ENCODE measurements at places on chromosomes 11 and 22. TPM values are rescaled to one million over a fixed set of nuclear protein-coding genes. Genes with fewer than 3 reads are reported as not detected.

- peak; percentile 63 for DNase-seq
Observed at GRCh38 chr22:46592390-46592872, 27.8 kb upstream of the GRAMD4 start.

DNA sequence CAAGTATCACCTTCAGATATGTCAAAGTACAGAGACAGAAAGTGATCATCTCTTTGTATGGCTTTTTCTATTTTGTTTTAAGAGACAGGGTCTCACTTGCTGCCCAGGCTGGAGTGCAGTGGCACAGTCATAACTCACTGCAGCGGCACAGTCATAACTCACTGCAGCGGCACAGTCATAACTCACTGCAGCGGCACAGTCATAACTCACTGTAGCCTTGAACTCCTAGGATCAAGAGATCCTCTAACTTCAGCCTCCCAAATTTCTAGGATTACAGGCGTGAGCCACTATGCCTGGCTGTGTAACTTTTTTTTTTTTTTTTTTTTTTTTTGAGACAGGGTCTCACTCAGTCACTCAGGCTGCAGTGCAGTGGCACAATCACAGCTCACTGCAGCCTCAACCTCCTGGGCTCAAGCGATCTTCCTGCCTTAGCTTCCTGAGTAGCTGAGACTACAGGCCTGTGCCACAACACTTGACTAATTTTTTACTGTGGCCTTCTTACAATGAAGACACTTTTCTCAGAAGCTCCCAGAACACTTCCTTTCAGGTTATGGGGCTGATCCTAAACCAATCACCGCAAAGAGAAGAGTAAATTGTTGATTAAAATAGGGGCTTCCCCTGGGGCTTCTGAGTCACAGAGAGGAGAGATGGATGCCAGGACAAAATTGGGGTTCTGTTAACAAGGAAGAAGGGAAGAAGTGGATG, 9.0 kb upstream of the HIKESHI start:
- no peak for DNase-seq

DNA sequence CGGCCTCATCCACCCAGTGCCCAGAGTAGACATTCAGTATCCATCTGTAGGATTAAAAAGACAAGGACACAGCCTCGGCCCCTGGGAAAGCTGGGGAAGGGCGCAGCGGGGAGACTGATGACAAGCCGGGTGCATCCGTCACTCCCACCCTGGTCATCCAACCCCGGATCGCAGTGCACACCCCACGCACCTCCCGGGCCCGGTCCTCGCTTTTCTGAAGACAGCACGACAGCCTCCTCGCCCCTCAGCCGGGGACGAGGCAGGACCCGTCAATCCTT, 1.1 kb downstream of the FCHSD2 start:
- DNase-seq = peak; percentile 71

DNA sequence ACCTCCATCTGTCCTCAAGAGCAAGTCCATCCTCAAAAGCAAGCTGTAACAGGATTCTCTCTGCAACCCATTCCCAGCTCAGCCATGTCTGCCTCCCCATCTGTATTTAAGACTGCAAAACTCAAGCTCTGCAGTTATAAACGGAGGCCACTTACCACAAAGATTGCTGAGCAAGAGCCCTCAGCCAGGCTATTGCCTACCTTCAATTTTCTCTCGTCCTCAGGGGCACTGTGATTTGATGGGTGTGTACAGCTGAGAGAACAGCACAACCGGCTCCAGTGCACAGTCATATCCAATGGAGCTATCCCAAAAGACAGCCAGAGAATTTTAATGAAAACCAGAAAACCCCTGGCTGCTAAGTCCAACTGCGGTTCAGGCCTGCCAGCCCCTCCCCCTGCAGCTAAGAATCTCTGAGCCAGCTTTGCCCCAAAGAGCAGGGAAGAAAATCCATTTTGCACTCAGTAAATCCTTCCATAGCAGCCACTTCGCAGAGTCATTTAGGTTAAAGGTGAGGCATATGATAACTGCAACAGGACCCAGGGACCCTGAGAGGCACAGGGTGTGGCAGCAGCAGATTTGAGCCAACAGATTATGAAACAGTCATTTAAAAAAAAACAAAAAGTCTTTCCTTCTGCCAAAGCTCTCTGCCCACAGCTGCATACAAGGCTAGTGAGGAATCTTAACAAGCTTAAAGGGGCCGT, 37.6 kb downstream of the RAB30 start:
- DNase-seq = peak; percentile 52

GRCh38 chr22:48547971-48548370, 1279.7 kb downstream of the BRD1 start:
- no peak for DNase-seq

DNA sequence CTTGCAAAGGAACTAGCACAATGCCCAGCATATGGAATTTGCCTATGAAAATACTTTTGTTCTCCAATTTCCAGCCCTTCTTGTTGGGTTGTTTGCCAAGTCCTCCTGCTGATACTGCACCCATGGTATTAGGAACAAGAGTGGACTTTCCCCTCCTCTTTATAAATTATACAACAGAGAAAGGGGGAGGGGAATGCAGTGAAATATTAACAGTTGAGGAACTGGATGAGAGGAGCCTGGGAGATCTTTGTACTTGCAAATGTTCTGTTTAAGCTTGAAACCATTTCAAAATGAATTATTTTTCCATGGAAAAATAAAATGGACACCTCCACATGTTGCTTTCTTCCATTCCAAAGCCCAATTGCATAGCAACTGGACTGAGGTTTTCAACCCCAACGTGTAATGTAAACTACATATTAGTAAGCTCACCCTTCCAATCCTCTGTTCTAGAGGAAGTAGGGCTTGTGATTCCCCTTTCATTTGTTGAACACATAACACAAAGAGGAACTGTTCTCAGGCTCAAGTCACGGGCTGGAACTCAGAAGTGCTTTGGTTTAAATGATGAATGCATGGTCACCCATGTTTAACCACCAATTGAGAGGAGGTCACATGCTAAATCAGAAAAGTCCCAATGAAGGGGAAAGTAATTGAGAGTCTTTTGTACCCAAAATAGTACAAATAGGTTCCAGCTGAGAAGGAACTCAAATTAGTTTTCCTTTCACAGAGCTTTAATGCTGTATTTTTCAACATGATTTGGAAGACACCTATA, 66.2 kb upstream of the ZC3H12C start:
- DNase-seq = no peak

GRCh38 chr11:99238401-99238800, 217.7 kb downstream of the CNTN5 start:
- DNase-seq = no peak

DNA sequence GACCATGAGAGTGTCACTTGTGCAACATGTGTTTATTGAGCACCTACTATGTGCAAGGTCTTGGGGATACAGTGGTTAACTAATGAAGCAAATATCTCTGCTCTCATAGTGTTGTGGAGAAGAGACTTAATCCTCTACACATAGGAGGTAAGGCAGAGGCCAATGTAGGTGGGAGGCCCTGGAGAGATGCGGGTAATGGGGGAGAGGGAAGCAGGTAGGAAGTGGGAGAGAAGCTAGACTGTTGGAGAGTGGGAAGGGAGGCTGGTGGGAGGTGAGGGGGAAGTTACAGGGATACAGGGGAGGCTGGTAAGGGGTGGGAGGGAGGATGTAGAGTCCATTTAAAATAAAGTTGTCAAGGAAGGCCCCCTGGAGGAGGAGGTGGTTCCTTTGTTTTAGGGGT, 240.0 kb downstream of the MIAT start:
- DNase-seq = no peak

- no peak for DNase-seq
Observed at GRCh38 chr11:117427356-117427874, 99.8 kb downstream of the CEP164 start.

CTNND1 gene
- 311 TPM for total RNA-seq

DNA sequence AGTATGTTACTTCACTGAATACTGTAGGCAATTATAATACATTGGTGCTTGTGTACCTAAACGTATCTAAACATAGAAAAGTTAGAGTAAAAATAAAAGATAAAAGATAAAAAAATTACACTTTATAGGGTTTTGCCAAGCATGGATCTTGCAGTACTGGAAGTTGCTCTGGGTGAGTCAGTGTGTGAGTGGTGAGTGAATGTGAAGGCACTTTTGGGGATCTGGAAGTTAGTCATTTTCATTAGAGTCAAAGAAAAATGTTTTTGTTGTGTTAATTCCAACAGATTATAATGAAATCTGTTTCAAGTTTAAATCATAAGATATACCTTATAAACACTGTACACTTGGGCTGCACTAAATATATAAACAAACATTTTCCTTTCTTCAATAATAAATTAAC, 3.3 kb downstream of the SLC22A25 start:
- DNase-seq = no peak

GRCh38 chr11:82854242-82854641, 46.0 kb downstream of the PRCP start:
- DNase-seq = no peak

DNA sequence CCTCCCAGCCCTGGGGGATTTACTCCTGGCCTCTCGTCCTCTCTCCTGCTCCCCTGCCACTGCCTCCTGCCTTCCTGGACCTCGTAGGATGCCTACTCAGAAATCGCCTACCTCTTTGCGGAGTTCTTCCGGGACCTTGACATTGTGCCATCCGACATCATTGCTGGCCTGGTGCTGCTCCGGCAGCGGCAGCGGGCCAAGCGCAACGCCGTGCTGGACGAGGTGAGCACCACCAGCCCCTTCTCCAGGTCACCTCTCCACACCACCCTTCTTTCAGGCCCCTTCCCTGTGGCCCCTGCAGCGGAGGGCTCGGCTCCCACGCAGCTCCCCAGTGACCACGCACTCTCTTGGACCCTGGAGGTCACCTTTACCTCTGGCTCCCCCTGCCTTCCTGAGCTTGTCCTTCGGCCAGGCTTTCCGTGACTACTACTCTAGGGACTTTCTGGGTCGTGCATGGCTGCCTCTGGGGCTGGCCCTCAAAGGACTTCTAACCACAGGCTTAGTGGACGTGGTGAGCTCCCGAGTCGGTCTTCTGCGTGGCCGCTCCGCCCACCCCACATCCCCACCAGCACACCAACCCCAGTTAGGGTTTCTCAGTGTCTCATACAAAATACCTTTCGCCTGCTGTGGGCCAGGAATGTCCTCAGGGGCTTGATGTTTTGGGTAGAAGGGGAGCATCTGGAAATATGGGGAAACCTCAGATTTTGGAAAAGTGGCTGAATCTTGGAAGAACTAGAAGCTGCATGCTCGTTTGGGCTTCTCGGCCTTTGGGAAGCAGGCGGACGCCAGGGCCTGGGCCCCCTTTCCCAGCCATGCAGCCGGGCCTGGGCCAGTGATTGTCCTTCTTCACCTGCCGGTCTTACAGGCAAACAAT, 24.1 kb upstream of the MYRF start:
- no peak for DNase-seq

All from mucosa of descending colon (tissue), 3 donors.